ENCODE measurements at places on chromosomes 12 and 14.

- no peak for DNase-seq
Measured at GRCh38 chr14:87940894-87941293, 52.1 kb downstream of the GALC start.

- DNase-seq = peak; percentile 63
Measured at GRCh38 chr12:120199595-120200306, 1.2 kb downstream of the RPLP0 start.

DNA sequence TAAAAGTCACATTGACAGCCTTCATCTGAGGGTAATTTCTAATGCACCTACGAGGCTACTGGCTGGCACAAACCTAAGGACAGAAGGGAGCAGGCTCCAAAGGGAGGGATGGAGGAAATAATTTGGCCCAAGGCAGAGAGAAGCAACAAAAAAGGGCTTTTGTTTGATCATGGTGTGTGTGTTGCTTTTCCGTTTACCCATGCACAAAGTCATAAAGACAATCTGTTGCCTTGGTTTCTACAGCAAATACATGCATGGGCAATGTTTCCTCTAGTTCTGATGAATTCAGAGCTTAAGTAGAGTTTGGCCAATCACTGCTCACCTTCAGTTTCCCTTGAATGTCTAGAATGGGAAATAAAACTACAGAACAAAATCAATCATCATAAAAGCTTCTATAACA is 262.5 kb upstream of the CAND1 start:
- DNase-seq = no peak

- DNase-seq = no peak
Measured at GRCh38 chr14:97393244-97393643, 596.1 kb downstream of the VRK1 start.

- no peak for DNase-seq
Measured at GRCh38 chr12:77120156-77121085, 55.1 kb upstream of the E2F7 start.

- no peak for DNase-seq
Measured at GRCh38 chr12:63354969-63355368, 204.0 kb upstream of the AVPR1A start.

- no peak for DNase-seq
Measured at GRCh38 chr14:95944462-95944861, 67.8 kb downstream of the TUNAR start.

GRCh38 chr14:70976591-70976990 is 69.3 kb downstream of the PCNX1 start:
- DNase-seq = no peak

DNA sequence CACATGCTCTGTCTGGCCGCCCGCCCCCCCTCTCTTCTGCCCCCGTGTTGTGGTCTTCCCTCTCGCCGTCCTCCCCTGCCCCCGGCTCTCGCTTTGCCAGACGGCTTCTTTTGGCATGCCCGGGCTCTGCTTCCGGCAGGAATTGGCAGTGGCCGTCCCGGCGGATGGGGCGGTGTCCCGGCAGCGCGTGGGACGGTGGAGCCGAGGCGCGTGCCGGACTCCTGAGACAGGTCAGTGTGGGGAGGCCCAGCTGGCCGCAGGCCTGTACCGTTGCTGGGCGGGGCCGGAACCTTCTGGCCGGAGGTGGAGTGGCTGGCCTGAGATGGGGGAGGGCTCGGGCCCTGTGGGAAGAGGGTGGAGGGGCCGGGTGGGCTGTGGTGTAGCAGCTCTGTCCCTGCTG is 17.1 kb downstream of the KIF26A start:
- no peak for DNase-seq

DNA sequence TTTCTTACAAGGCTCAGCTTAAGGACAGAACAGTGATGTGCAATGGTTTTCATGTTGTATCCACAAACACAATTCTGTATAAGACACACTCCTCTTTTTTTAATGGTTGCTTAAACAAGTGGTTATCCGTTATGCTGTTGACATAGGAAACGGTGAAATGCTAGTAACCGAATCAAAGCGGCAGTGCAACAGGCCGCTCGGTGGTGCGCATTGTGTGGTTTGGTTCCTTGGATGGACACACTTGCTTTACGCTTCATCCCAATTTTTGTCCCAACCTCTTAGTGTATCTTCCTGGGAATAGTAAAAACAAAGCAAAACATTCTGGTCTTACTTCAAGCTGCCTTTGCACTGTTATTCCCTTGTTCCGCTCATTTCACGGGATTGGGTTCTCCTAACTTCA is 650 bp upstream of the PTGER2 start:
- DNase-seq = no peak

DNA sequence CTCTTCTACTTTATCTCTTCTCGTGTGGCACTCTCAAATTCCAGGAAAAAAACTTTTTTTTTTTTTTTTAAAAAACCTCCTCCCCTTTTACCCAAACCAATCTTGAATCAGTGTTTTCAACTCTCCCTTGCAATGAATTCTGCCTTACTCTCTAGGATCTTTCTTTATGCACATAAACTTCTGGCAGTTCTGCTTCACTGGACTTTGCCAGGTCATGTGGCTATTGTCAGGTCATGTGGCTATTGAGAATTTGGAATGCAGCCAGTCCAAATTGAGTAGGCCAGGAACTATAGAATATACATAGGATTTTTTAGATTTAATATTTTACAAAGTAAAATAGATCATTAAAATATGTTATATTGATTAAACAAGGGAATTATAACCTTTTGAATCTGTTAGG is 218.2 kb downstream of the TMTC3 start:
- no peak for DNase-seq

DNA sequence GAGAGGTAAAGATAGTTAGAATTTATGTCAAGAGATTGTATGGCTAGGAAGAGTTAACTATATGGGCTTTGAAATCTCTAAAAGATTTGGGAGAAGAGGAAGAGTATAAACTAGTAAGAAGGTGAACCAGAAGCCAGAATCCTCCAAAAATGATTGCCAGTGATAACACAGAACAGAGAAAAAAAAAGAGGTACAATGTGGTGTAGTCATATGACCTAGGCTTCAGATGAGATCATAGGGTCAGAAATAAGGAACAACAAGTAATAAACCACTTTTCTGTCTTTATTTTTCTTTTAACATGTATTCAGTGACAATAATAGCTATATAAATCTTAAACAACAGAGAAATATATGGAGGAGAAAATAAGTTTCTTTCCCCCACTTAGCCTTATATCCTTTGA is 2.0 kb upstream of the NECAP1 start:
- DNase-seq = no peak

DNA sequence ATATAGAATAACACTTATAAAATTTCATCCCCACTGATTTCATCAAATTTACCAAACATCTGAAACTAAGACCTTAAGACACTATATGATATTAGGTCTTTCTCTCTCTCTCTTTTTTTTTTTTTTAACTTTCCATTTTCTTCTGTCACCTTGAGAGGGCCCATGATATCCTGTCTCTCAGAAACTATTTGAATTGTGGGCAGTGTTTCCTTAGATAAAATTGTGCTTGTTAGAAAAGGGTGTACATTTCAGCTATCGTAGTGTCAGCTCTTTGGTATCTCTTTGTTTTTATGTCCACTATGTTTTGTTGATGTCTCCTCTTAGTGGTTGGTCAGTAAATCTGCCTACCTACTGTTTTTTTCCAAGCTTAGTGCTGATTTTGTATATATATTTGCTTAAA is 23.8 kb downstream of the DNM1L start:
- DNase-seq = no peak

GRCh38 chr14:64465831-64466554 is 694 bp downstream of the AKAP5 start:
- no peak for DNase-seq

- no peak for DNase-seq
Measured at GRCh38 chr12:63941166-63941800, 96.8 kb downstream of the SRGAP1 start.

- DNase-seq = peak; percentile 79
Measured at GRCh38 chr12:109822951-109823411, 10.2 kb downstream of the TRPV4 start.

GRCh38 chr12:101857043-101857558 is 20.3 kb upstream of the DRAM1 start:
- no peak for DNase-seq

DNA sequence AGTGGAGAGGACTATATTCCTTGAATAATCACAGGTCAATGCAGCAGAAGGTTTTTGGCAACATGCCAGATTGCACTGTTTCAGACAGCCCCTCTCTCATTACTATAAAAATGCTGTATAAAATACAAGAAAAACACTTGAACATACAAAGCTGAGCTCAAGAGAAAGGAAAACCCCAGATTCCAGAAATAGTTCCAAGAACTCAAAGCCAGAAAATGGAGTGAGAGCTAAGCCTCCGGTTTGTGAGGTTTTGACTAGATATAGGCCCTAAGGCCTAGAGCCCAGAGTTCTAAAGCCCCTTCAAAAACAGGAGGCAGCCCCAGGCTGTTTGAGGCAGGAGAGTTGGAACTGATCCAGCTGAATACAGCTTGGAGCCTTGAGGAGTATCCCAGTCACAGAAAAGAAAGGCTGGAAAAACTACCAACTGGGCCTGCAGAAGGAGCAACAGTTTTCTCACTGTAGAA is 29.4 kb upstream of the ACTN1 start:
- DNase-seq = no peak

DNA sequence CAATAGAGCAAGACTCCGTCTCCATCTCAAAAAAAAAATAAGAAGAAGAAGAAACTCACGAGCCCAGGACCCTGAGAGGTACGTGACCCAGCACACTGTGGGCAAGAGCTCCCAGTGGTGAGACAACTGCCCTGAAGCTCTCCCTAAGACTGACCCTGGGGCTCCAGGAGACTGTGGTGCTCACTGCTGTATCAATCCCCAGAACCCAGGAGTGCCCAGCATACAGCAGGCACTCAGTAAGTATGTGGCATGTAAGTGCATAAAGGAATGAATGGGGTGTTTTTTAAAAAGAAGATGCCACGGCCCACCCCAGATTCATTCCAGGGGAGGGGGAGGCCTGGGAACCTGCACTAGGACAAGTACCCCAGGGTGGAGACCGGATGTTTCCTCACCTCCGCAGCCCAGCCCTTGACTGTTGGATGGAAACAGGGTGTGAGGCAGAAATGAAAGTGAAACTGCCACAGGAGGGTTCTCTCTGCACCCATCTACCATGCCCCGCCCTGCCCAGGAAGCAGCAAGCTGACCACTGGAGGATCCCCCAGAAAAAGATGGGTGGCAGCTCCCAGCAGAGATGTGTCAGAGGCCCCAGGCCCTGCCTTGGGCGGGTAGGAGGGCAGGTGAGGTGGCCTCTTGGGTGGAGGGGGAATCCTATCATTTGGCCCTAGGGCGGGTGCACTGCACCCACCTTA is 12.2 kb downstream of the ITPK1 start:
- peak; percentile 50 for DNase-seq

DNA sequence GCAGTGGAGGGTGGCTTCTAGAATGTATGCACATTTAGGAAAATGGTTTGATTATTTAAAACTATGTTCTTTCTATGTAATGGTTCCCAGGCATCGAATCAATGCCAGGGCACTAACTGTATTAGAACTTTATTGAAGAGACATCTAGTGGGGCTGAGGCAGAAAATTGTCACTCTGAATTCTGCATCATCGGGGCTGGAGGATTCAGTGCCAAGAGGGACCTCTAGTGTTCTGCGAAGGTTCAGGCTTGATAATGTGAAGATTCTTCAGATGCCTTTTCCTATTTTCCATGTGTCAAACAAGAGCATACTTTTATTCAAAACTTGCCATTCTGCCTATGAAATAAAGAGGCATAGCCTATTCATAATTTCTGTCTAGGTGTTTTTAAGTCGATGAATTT is 146.3 kb downstream of the CAND1 start:
- no peak for DNase-seq

GRCh38 chr14:58216544-58216943 is 16.6 kb downstream of the ACTR10 start:
- no peak for DNase-seq

GRCh38 chr12:108734200-108734906 is 3.0 kb upstream of the CORO1C start:
- peak; percentile 55 for DNase-seq

DNA sequence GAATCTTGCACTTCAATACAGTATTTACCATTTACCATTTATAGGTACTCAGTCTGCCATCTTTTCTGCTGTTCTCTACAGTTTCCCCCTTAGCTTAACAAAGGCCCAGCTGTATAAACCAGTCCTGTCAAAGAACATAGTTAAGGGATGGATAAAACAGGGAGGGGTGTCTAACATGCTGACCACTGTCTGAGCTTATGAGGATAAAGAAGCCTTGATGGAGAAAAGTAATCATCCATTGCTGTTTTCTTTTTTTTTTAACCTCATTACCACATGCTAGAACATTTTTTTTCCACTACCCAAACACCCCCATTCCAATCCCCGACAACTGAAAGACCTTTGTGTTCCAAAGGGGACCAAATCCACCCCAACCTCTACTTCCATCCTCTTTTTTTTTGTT is 39.9 kb downstream of the SOX5 start:
- no peak for DNase-seq

DNA sequence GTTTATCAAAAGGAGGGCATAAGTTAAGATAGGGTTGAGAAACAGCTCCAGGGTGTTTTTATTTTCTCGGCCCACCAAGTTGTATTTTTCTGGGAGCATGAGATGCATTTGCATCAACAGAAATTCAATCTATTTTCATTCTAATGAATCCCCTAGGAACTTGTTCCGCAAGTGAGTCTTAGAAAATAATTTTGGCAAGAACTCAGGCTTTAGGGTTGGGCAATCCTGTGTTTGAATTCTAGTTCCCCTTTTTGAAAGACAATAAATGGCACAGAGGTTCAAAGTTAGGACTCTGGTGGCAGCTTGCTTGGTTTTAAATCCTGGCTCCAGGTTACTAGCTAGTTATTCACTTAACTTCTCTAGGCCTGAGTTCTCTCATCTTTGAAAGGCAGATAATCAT is 23.7 kb downstream of the SLC5A8 start:
- no peak for DNase-seq

DNA sequence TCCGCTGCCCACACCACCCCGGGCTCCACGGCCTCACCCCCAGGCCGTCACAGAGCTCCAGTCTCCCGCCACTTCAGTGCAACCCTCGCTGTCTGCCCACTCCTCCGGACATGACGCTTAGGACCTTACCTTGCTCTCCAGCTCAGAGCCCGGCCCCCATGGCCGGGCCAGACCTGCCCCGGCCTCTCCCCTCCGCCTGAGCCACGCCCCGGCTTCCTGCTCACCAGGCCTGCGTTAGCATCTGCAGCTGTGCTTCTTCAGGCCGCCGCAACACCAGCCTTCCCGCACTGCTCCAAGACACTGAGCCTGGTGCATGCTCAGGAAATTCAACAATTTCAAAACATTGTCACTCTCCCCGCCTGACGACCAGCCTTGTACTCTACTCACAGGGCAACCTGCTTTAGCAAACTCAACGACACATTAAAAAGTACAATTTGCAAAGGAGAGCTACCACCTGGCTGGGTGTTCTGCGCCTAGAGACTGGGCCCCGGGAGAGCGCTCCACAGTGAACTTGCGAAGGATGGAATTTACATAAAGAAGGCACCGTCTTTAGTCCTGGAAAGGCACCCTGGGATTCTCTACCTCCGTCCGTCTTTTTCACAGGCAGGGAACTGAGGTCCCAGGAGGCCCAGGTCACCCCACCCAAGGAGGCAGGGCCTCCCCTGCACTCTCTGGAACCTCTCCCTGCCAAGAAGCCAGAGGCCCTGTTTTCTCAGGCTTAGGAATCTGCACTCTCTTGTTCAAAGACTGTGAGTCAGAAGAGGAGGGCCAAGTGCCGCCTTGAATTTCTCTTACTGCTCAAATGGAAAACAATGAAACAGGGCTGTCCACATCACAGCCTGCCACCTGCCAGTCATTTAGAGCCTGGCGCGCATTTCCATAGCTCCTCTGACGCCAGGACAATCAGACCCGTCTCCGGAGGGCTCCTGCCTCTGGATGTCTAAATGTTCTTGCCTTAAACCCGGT is 51.3 kb downstream of the STX2 start:
- DNase-seq = no peak

- no peak for DNase-seq
Measured at GRCh38 chr14:71497645-71498086, 434.6 kb upstream of the RGS6 start.

- DNase-seq = no peak
Measured at GRCh38 chr12:101082706-101083105, 127.3 kb downstream of the SLC5A8 start.
